ENCODE measurements at places on chromosomes 13 and 19.

DNA sequence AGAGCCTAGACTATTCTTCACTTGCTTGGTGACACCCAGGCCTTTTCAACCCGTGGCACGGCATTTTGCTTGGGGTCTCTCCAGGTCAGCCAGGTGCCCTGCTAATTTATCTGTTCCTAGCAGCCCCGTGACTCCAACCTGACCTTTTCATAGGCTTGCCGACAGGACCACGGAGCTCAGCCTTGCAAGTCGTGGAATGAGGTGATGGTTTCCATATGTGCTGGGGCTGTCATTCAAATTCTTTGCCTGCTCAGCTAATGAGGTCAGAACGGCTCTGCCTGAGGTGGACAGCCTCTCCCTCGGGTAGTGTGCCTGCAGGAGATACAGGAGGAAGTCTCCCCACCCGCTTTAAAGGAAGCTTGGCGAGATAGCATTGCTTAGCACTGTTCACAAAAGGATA is 61.0 kb downstream of the SHISA2 start:
- DNase-seq: no peak

GRCh38 chr13:114120591-114121011 is 11.8 kb downstream of the RASA3 start:
- DNase-seq: no peak

- no peak for DNase-seq
Measured at GRCh38 chr19:17948514-17948900, 15.7 kb downstream of the CCDC124 start.

DNA sequence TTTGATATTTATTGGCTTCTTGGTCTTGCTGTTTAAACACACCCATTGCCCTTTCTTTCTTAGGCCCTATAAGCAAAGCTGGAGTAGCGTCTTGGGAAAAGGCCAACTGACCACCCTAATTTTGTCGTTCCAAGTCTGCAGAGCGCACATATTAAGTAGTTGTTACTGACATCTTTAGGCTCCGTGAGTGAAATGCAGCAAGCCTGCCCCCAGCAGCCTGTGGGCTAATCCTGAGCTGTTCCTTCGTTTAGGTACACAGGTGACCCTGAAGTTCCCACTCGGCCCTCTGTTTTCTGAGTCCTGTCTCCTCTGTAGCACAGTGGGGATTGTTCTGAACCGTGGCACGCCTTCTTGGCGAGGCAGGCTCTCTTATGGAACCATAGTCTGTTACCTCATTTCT is 170.5 kb downstream of the STK24 start:
- peak; percentile 62 for DNase-seq

GRCh38 chr13:21039097-21039800 is 22.1 kb downstream of the LATS2 start:
- DNase-seq: no peak

DNA sequence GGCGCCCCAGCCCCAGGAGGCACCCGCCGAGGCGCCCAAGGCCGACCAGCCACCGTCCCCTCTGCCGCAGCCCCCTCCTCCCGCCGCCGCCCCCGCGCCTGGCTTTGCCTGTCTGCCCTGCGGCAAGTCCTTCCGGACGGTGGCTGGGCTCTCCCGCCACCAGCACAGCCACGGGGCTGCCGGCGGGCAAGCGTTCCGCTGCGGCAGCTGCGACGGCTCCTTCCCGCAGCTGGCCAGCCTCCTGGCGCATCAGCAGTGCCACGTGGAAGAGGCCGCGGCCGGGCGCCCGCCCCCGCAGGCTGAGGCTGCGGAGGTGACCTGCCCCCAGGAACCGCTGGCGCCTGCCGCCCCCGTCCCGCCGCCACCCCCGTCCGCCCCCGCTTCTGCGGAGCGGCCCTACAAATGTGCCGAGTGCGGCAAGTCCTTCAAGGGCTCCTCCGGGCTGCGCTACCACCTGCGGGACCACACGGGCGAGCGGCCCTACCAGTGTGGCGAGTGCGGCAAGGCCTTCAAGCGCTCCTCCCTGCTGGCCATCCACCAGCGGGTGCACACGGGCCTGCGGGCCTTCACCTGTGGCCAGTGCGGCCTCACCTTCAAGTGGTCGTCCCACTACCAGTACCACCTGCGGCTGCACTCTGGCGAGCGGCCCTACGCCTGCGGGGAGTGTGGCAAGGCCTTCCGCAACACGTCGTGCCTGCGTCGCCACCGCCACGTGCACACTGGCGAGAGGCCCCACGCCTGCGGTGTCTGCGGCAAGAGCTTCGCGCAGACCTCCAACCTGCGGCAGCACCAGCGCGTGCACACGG is 2.6 kb upstream of the NAT14 start:
- no peak for DNase-seq

Measured in spinal cord (tissue), 10 donors.